GM23248 (cell line): ENCODE measurements at places on chromosomes 2 and 18. TPM values are rescaled to one million over a fixed set of nuclear protein-coding genes. Genes with fewer than 3 reads are reported as not detected.

Gene CIB4
- total RNA-seq, result not detected in 2 replicates

DNA sequence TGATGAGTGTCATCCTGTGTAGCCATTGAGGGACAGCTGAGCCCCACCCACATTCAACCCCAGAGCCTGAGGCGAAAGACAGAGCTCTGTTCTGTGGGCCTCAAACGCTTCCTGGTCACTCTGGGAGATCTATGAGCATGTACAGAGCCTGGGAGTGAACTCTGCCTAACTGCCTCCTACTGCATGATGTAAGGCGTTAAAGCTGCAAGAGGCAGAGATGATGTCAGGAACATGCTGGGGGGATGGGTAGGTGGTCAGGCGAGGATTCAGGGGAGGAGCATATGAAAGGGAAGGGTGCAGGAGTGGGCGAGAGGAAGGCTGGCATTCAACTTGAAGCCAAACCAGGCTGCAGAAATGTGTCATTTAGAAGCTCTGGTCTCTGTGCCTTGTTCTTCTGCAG lies 181.0 kb downstream of the TFCP2L1 start:
- peaks cover 9% of the 10 kb centered on the region for H3K27me3 ChIP-seq
- no peak for DNase-seq
- no peaks in the 10 kb centered on the region for H3K36me3 ChIP-seq
- no peak overlapping the region for H3K4me3 ChIP-seq
- H3K4me1 ChIP-seq, result no peaks in the 10 kb centered on the region

DNA sequence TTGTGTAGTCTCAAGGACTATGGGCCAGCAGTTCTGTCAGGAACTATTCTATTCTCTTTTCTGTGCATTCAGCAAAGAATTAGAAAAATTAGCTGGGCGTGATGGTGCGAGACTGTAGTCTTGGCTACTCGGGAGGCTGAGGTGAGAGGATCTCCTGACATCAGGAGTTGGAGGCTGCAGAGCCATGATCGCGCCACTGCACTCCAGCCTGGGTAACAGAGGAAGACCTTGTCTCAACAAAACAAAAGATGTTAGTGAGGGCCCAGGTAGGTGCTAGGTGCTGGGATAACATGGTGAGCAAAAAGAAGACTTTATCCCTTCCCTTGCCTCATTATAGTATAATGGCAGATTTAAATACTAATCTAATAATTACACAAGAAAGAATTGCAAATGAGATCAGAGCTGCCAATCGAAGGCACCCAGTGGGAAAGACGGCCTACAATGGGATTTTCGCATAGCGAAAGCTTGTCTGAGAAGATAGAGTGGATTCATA lies 447 bp upstream of the MRPL19 start:
- H3K27me3 ChIP-seq, result no peaks in the 10 kb centered on the region
- DNase-seq, result no peak
- H3K4me3 ChIP-seq, result peak overlapping the region; percentile 91

Gene CASP10
- 5.1 and 5.2 TPM in 2 replicates for total RNA-seq
